HFFc6 (cell line): ENCODE measurements at places on chromosomes 3 and 15. TPM values are rescaled to one million over a fixed set of nuclear protein-coding genes. Genes with fewer than 3 reads are reported as not detected.

GRCh38 chr3:150146991-150147761, 176.5 kb upstream of the PFN2 start:
- H3K27ac ChIP-seq, result peak overlapping the region; percentile 92
- DNase-seq, result peak; percentile 90
- no peaks in the 10 kb centered on the region for H3K27me3 ChIP-seq
- H3K4me1 ChIP-seq, result peaks cover 91% of the 10 kb centered on the region
- peak overlapping the region; percentile 85 for H3K4me3 ChIP-seq

DNA sequence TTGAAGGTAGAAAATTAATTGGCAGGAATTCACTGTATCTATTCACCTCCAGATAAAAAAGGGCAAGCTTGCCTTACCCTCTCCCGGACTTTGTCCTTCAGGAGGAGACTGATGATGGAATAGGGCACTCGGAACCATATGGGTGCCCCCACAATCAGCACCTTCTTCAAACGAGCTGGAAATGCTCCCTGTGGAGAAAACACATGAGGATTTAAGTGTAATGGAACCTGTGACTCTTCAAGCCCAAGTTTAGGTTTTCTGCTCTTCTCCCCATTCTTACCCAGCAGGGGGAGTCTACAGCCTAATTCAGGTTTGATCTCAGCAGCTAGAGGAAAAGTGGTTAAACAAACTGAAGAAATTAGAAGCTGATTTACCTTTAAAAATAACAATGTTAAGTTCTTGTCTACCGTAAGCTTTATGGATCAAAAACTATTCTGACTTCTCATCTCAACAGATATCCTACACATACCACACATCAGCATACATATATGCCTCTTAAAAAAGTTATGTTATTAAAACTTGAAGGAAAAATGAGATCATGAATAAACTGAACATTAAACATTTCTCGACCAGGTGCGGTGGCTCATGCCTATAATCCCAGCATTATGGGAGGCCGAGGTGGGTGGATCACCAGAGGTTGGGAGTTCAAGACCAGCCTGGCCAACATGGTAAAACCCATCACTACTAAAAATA, 57.5 kb upstream of the SIN3A start:
- H3K27ac ChIP-seq, result no peak overlapping the region
- H3K27me3 ChIP-seq, result no peaks in the 10 kb centered on the region; the same call in 1 of the 2 replicates
- peaks cover 21% of the 10 kb centered on the region for H3K36me3 ChIP-seq
- DNase-seq, result peak; percentile 42

DNA sequence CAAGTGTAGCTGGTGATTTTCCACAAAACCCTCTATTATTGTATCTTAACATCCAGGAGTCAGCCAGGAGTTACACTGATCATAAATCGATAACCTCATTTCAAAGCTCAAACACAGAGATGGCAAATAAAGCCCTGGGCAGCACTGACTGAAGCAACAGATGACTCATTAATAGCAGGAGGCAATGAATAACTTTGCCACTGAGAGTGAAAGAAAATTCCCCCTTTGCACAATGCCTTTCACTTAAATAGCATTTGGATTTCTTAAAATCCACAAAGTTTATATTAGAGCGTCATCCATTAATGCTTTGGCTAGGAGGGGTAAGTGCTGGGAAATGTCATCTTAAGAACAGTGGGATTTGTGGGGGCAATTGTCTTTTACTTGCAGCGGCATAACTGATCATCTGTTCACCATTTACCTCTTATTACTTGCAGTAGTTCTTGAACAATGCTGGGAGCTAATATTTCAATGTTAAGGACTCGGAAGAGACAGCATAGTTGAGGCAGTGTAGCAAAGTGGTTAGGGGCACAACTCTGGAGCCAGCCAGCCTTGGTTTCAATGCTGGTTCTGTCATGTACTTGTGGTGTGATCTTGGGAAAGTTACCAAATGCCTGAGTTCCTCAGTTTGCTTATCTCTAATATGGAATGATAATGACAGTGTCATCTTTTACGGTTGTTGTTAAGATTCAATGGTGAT, 630.4 kb upstream of the TBL1XR1 start:
- peak overlapping the region; percentile 27 for H3K27ac ChIP-seq
- H3K4me3 ChIP-seq, result no peak overlapping the region
- peaks cover 73% of the 10 kb centered on the region for H3K4me1 ChIP-seq

DNA sequence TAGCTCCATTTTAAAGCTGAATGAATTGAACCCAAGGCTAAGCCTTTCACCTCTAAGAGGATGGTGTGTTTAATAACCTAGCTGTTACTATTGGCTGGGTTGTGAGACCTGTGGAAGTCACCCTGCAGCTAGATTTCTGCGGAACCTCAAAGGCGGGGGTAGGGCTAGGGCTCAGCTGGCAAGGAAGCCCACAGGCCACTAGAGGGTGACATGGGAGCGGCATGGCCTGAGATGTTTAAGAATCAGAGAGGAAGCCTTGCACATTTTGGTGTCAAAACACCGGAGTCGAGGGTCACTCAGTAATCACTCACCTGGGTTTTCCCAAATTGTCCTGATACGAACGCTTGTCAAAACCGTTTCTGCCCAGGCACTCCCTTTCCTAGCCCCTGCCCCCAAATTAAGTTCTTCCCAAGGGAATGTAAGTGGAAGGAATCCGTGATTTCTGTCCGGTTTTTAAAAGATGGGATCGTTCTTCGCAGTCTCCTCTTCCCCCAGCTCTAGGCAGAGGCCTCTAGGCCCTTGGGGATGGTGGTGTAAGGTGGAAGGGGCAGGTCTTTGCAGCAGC, 3.8 kb upstream of the ACAD9 start:
- H3K36me3 ChIP-seq, result no peaks in the 10 kb centered on the region
- H3K27me3 ChIP-seq, result peaks cover 1% of the 10 kb centered on the region
- H3K4me1 ChIP-seq, result peaks cover 22% of the 10 kb centered on the region
- H3K4me3 ChIP-seq, result no peak overlapping the region

- DNase-seq, result peak; percentile 30
- H3K36me3 ChIP-seq, result no peaks in the 10 kb centered on the region; the same call in none of the 2 replicates
- no peak overlapping the region; the same call in 1 of the 2 replicates for H3K4me3 ChIP-seq
- no peak overlapping the region for H3K27ac ChIP-seq
- peaks cover 1% of the 10 kb centered on the region; the same call in 1 of the 2 replicates for H3K27me3 ChIP-seq
Observed at GRCh38 chr3:73557986-73558726, 66.6 kb downstream of the PDZRN3 start.

- peak; percentile 18 for DNase-seq
- H3K27me3 ChIP-seq, result peaks cover 35% of the 10 kb centered on the region
- no peaks in the 10 kb centered on the region for H3K36me3 ChIP-seq
- H3K4me3 ChIP-seq, result no peak overlapping the region
- no peaks in the 10 kb centered on the region for H3K4me1 ChIP-seq
- no peak overlapping the region for H3K27ac ChIP-seq
Observed at GRCh38 chr15:80234883-80235282, 17.1 kb downstream of the CTXND1 start.

DNA sequence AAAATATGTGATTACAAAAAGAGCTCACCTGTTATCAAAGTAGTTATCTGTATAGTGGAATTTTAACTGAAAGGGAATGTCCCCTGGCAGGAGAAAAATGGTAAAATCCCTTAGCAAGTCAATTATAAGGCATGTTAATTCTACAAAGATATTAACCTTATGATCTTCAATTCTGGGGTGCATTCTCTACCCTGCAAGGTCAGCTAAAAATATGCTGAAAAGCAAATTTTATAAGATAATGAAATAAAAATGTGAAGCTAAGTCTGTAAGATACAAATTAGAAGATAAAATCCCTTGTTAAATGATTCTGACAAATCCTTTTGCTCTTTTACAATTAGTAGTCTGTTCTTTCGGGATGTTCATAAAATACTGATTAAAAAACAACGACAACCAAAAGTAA, 109.8 kb downstream of the BBX start:
- no peaks in the 10 kb centered on the region for H3K27me3 ChIP-seq
- no peak for DNase-seq
- no peak overlapping the region for H3K27ac ChIP-seq
- H3K4me1 ChIP-seq, result peaks cover 13% of the 10 kb centered on the region

- no peak overlapping the region for H3K27ac ChIP-seq
- peak; percentile 47 for DNase-seq
- H3K27me3 ChIP-seq, result peaks cover 19% of the 10 kb centered on the region
- no peaks in the 10 kb centered on the region; the same call in 1 of the 2 replicates for H3K4me1 ChIP-seq
- H3K4me3 ChIP-seq, result no peak overlapping the region
Observed at GRCh38 chr3:53375019-53375418, 27.7 kb upstream of the DCP1A start.

- no peaks in the 10 kb centered on the region for H3K4me1 ChIP-seq
- H3K36me3 ChIP-seq, result peaks cover 5% of the 10 kb centered on the region; the same call in 1 of the 2 replicates
- no peak for DNase-seq
- peaks cover 1% of the 10 kb centered on the region for H3K27me3 ChIP-seq
- H3K4me3 ChIP-seq, result no peak overlapping the region
- H3K27ac ChIP-seq, result no peak overlapping the region
Observed at GRCh38 chr15:100244796-100245486, 96.8 kb downstream of the ADAMTS17 start.

GRCh38 chr3:118945834-118946233, 88.8 kb downstream of the IGSF11 start:
- no peaks in the 10 kb centered on the region for H3K4me1 ChIP-seq
- peaks cover 1% of the 10 kb centered on the region; the same call in 1 of the 2 replicates for H3K27me3 ChIP-seq
- no peak overlapping the region for H3K27ac ChIP-seq
- DNase-seq, result no peak

DNA sequence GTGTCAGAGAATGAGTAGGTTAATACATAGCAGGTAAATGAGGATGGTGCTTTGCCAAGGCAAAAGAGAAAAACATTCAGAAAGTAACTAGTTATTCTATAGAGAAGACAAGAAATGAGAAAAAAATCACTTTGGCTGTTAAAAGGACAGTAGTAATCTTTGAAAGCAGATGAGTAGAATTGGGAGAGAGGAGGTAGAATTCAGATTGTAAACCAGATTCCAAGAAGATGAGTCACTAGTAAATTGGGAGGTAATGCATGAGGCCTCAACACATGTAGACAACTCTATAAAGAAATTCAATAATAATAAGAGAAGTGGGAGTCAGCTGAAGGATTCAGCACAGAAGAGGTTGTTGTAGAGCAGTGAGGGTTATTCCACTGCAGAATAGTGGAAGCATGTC, 81.4 kb downstream of the MBNL1 start:
- no peak overlapping the region for H3K27ac ChIP-seq
- no peak for DNase-seq
- peaks cover 3% of the 10 kb centered on the region; the same call in 1 of the 2 replicates for H3K27me3 ChIP-seq
- H3K4me1 ChIP-seq, result peaks cover 37% of the 10 kb centered on the region
- peaks cover 41% of the 10 kb centered on the region for H3K36me3 ChIP-seq
- no peak overlapping the region for H3K4me3 ChIP-seq

GRCh38 chr3:127172781-127173515, 20.0 kb upstream of the PRR23E start:
- H3K4me3 ChIP-seq, result peak overlapping the region; percentile 41
- H3K4me1 ChIP-seq, result peaks cover 34% of the 10 kb centered on the region
- H3K27ac ChIP-seq, result peak overlapping the region; percentile 70

GRCh38 chr3:134749802-134750553, 45.1 kb upstream of the EPHB1 start:
- H3K36me3 ChIP-seq, result no peaks in the 10 kb centered on the region
- no peak for DNase-seq
- H3K27ac ChIP-seq, result no peak overlapping the region
- H3K4me3 ChIP-seq, result no peak overlapping the region
- no peaks in the 10 kb centered on the region for H3K4me1 ChIP-seq

DNA sequence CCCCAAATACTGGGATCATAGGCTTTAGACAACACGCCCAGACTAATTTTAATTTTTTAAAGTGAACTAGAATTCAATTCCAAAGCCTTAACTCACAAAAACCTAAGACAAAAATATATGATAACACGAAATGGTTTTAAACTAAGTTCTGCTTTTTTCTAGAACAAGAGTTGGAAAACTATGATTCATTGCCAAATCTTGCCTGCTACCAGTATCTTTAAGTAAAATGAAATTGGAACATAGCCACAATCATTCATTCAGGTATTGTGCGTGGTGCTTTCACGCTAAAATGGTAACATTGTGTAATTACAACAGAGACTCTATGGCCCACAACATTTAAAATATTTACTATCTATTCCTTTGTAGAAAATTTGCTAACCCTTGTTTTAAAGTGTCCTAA, 488.0 kb upstream of the ZNF385D start:
- no peak overlapping the region for H3K4me3 ChIP-seq
- no peak overlapping the region for H3K27ac ChIP-seq

DNA sequence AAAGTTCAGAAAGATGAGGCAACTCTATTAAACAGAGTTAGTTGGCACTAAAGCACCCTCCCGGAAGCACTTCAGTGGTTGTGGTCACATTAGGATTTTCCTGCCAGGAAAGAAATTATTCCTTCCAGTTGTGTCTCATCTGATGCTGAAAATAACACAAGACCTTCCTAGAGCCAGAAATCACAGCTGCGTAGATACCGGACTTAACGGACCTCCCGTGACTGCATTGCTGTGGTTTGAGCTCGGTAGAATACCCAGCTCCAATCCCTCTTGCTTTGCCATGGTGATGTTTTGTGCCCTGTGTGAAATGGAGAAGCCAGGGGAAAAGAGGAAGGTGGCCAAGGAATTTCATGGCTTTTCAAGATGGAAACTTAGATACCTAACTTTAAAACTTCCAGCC, 215.0 kb upstream of the IGF1R start:
- H3K4me1 ChIP-seq, result peaks cover 10% of the 10 kb centered on the region
- H3K36me3 ChIP-seq, result no peaks in the 10 kb centered on the region
- H3K27me3 ChIP-seq, result peaks cover 25% of the 10 kb centered on the region
- DNase-seq, result no peak
- no peak overlapping the region for H3K4me3 ChIP-seq

DNA sequence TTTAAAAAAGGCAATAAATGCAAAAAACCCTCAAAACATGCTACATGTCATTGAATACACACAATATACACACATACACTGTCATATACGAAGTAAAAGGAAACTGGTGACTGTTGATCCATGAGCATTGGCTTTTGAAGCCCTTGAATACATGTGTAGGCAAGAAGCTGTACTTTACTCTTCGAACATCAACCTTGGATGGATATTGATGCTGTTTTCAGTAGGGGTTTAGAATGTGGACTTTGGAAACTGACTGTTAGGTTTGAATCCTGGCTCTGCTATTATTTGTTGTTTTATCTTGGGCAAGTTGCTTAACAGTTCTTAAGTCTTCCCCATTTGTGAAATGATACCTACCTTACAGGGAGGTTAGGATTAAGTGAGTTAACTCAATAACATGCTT, 30.5 kb downstream of the RNF13 start:
- H3K4me1 ChIP-seq, result peaks cover 13% of the 10 kb centered on the region
- no peak for DNase-seq
- peaks cover 5% of the 10 kb centered on the region; the same call in 1 of the 2 replicates for H3K36me3 ChIP-seq
- H3K27me3 ChIP-seq, result no peaks in the 10 kb centered on the region

The GRIP2 gene
- not detected in 3 replicates for total RNA-seq

The CGNL1 gene
- total RNA-seq, result 0.20 TPM in 1 of 2 replicates, not detected in the other

The TJP1 gene
- 59.8 to 72.8 TPM (median 62.9 TPM) in 3 replicates for total RNA-seq

The CAMP gene
- not detected in 2 replicates for total RNA-seq
